Left colon (tissue), 2 donors: ENCODE measurements at places on chromosomes 2 and 18. TPM values are rescaled to one million over a fixed set of nuclear protein-coding genes. Genes with fewer than 3 reads are reported as not detected.
A peak's percentile ranks its signal among the peaks of the same experiment; 100 is the strongest.

- DNase-seq: peak; percentile 18
These were observed 84.9 kb downstream of the DGKD start for GRCh38 chr2:233439191-233439590.

GRCh38 chr2:97754690-97755346, 41.4 kb downstream of the ZAP70 start:
- no peak for DNase-seq

PAIP2B gene
- total RNA-seq: 6.3 TPM

YIPF4 gene
- total RNA-seq: 63.5 TPM

SETBP1 gene
- 10.2 TPM for total RNA-seq
